Naive thymus-derived CD4-positive, alpha-beta T cell (primary cell): ENCODE measurements at places on chromosomes 1 and 21. TPM values are rescaled to one million over a fixed set of nuclear protein-coding genes. Genes with fewer than 3 reads are reported as not detected.

Gene C1orf226
- not detected for total RNA-seq

Gene KRTAP21-2
- total RNA-seq, result not detected in 2 replicates

Gene NLRP3
- total RNA-seq, result 90.6 TPM

Gene DCST2
- 2.4 TPM for total RNA-seq

GRCh38 chr1:184376369-184376768 lies 10.5 kb upstream of the C1orf21 start:
- no peaks in the 10 kb centered on the region for H3K27me3 ChIP-seq
- no peak overlapping the region for H3K27ac ChIP-seq
- no peaks in the 10 kb centered on the region for H3K4me1 ChIP-seq
- no peak for DNase-seq

- no peak overlapping the region for H3K27ac ChIP-seq
- H3K36me3 ChIP-seq, result no peaks in the 10 kb centered on the region
- no peaks in the 10 kb centered on the region for H3K4me1 ChIP-seq
- H3K4me3 ChIP-seq, result no peak overlapping the region
- H3K27me3 ChIP-seq, result no peaks in the 10 kb centered on the region
Measured at GRCh38 chr21:29309703-29310102, 11.0 kb downstream of the BACH1 start.

DNA sequence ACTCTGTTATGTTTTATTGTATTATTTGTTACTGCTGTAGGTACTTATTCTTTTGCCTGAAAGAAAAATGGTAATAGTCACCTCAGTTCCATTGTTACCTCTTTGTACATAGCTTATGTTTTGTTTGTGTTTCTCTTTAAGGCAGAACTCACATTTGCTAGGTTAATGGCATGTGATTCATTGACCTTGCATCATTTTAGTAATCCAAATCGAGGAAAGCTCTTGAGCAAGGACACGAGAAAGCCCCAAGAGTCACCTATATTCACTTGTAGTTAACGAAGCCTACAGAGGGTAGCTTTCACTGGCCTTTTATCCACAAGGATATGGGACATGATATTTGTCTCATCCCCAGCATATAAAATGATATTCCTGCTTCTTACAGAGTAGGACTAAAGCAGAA lies 1765.2 kb downstream of the NCAM2 start:
- H3K27me3 ChIP-seq, result no peaks in the 10 kb centered on the region
- no peak for DNase-seq
- H3K4me3 ChIP-seq, result no peak overlapping the region
- no peaks in the 10 kb centered on the region for H3K36me3 ChIP-seq
- H3K27ac ChIP-seq, result no peak overlapping the region

Gene KLF18
- total RNA-seq, result not detected

- no peak overlapping the region for H3K27ac ChIP-seq
- no peak overlapping the region for H3K4me3 ChIP-seq
- H3K4me1 ChIP-seq, result no peaks in the 10 kb centered on the region
- H3K36me3 ChIP-seq, result no peaks in the 10 kb centered on the region
Measured at GRCh38 chr1:9087411-9088125, 18.1 kb upstream of the SLC2A5 start.

DNA sequence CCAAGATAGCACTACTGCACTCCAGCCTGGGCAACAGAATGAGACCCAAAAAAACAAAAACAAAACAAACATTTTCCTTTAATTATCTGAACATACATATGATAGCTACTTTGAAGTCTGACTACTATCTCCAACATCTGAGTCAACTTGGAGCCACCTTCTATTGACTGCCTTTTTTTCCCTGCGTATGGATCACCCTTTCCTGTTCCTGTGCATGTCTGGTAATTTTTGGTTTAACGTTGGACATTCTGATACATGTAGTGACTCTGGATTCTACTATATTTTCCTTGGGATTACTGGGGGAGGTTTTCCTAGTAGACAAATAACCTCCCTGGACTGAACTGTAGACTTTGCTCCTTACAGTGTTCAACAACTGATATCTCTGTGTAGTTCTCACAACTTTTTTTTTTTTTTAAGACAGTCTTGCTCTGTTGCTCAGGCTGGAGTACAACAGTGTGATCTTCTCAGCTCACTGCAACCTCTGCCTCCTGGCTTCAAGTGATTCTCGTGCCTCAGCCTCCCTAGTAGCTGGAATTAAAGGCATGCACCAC lies 70.3 kb downstream of the KIAA0319L start:
- no peak overlapping the region for H3K4me3 ChIP-seq
- DNase-seq, result no peak
- H3K27me3 ChIP-seq, result no peaks in the 10 kb centered on the region
- peaks cover 11% of the 10 kb centered on the region for H3K4me1 ChIP-seq
- no peaks in the 10 kb centered on the region for H3K36me3 ChIP-seq

Gene OR2L8
- 0.94 TPM for total RNA-seq
